Activated naive CD4-positive, alpha-beta T cell treated with anti-CD3 and anti-CD28 coated beads, Interleukin-2, amount 50 U/mL, for 72 hours (primary cell): ENCODE measurements at places on chromosomes 5 and 9.

GRCh38 chr9:12674961-12675360 lies 18.2 kb upstream of the TYRP1 start:
- DNase-seq: no peak

DNA sequence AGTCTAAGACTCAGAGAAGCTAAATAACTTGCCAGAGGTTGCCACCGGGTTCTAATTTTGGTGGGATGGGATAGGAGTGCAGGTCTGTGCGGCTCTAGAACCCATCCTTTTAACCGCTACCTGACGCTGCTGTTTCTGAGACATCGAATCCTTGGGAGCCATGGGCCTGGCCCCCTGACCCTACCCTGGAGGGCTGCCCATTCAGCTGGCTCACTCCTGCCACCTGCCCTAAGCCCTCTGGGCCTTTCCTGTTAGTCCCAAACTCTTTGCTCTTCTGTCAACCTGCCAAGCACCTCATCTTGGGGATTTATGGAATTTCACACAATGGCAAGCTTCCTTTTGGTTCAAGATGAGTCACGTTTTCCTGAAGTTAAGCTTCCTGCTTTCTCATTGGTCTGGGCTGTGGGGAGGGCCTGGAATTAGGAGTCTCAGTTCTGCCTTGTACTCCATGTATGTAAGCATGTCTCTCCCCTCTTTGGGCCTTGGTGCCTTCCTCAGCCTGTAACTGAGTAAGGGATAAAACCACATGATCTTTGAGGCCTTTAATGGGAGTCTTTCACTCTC lies 26.6 kb downstream of the ENHO start:
- no peak for DNase-seq

DNA sequence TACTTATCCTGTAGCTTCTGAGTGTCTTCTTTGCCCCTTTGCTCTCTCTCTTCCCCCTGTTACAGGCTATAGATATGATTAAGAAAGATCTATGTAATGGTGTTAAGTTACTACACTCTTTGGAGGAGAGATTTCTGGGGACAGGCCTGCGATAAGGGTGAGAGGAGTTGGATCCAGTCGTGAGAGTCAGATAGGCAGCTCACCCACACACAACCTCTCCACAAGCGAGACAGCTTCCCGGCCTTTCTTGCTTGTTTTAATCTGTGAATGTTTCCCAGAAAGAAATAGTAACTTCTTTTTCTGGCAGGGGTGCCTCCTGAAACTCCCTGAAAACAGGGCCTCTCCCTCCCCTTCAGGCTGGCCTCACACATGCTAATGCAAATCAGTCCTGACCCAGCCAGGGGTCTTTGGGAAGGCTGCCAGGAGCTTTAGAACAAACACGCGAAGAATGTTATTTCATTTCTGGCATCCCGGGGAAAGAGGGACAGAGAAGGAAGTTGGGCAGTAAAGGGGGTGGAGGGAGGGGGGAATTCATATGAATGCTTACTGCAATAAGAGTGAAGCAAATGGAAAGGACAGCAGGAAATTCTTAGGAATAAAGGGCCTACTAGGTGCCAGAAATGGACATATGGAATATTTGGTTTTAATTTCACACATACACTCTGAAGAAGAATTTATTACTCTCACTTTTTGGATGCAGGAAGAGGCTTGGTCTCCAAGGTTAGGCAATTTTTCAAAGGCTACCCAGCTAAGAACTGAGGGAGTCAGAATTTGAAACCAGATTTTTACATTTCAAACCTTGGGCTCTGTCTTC lies 215.8 kb upstream of the TRIM32 start:
- DNase-seq: no peak

DNA sequence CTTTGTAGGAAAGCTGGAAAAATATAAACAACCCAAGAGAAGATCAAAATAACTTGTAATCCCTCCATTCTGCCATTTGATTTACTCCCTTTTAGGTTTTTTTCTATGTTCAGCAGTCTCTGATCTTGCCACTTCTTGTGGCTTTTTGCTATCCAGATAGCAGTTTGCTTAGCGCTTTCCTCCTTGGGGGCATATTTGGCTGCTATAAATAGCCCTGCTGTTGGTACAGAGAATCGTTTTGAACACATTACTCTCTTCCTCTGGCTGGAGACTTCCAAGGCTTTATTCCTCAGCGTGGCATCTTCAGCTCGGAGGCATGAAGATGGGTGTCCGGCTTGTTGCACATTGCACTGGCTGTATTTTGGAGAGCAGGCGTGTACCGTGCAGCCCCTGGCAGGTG lies 38.6 kb downstream of the HMCN2 start:
- no peak for DNase-seq

DNA sequence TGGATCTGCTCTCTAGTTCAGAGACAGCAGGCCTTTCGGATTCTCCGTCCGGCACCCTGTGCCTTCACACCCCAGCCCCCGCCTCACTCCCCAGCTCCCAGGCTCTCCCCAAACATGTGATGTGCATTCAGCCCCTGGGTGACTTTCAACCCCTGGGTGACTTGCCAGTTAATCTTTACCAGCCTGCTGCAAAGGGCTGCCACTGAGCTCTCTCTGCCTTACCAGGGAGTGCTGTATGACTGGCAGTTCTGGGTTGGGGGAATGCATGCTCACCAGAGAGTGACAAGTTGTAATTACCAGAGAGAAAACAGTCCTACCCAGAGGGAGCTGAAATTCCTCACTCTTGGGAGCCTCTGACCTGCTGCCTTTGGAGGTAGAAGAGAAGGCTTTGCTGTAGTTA lies 4.9 kb upstream of the ADRA1B start:
- no peak for DNase-seq

GRCh38 chr5:114412510-114413171 lies 50.8 kb downstream of the KCNN2 start:
- no peak for DNase-seq

GRCh38 chr5:65811885-65812284 lies 89.9 kb downstream of the NLN start:
- no peak for DNase-seq

DNA sequence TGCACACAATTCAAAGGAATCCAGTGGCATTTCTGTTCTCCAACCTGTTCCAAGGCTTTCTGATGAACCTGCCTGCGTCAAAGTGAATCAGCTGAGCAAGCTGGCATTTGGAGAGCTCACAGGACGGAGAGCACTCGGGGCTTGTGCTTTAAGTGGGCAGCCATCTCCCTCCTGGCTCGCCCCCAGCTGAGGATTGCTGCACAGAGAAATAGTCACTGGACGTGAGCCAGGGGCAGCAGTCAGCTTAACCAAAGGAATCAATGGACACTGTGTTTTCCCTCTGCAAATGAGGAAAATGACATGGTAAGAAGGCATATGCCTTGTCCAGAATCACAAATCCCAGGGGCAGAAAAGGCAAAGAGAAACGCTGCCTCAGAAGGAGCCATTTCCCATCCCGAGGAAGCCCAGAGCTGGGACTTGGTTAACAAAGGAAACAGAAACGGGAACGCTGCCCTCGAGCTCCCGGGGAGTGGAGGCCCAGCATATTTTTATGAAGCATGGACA lies 299.4 kb downstream of the ZSWIM6 start:
- no peak for DNase-seq

DNA sequence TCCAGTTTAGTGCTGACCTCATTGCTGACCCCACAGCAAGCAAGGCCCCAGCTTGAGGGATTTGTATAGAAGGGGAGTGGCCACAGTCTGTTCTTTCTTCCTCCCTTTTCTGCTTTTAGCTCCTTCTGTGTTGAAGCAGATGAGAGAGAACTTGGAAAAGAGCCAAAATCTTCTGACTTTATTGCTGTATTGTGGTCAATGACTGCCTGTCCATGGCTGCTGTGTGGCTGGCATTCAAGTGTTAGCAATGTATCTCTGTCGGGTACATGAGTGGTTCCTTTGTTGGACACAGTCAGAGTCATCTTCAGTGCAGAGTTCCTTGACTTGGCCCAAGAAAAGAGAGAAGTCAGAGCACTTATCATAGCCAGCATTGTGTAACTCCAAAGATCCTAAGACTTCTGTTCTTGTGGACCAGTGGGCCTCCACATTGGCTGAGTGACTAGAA lies 154.1 kb downstream of the LRRC70 start:
- no peak for DNase-seq

GRCh38 chr5:99378443-99378842 lies 449.6 kb upstream of the CHD1 start:
- DNase-seq: no peak

GRCh38 chr9:133493845-133494540 lies 15.1 kb upstream of the SLC2A6 start:
- no peak for DNase-seq

GRCh38 chr5:94832685-94833084 lies 214.2 kb downstream of the SLF1 start:
- no peak for DNase-seq

DNA sequence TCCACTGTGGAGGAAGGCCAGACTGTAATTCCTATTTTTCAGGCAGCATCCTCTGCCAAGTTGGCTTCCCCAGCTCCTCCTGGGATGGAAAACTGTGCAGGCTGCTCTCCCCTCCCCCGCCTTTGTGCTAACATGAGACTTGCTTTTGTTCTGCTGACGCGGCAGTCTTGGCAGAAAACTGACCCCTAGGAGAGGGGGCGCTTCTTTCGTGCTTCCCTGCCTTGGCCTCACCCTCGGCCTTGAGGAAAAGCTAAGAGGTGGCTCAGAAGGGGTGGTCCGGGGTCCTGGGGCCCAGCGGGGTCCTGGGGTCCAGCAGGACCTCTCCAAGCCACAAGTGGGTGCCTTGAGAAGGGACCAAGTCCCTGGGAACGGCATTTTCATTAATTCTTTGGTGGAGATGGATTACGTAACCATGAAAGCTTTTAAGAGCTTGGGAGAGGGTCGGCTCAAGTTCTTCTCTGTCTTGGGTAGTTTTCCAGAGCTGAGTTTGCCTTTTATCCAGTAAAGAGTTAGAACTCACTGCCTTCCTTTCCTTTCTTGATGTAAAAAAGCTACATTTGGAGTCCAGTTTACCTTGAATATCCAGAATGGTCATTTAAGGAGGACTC lies 51.0 kb downstream of the SH3PXD2B start:
- DNase-seq: no peak

DNA sequence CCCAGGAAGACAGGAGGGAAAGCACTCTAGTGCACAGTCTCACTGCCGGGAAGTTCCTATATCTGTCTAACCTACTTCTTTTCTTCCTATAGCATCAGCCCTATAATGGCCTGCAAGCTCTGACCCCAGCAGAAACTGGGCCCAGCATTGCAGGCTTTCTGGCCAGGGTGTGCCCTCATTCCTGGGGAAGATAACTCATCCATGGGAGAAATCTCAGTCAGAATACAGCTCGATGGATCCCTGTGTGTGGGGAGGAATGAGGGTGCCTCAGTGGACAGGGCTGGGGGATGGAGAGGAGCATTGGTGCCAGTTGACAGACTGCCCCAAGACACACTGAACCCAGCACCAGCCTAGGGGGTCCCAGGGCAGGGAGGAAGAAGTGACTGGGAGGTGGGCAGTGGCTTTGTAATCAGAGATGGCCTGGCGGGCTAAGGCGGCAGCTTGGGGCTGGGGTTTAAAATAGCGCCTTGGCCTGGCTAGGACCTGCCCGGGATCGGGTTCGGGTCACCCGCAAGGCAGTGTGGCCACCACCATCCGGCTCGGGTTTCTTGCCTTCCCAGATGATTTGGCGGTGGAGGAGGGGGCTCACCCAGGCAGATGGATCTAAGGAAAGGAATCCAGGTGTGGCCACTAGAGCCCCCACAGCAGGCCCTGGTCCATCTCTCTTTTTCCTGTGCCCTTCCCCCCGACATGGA lies 7.6 kb upstream of the CXXC5 start:
- DNase-seq: no peak

GRCh38 chr5:174827558-174827957 lies 103.2 kb downstream of the MSX2 start:
- no peak for DNase-seq

DNA sequence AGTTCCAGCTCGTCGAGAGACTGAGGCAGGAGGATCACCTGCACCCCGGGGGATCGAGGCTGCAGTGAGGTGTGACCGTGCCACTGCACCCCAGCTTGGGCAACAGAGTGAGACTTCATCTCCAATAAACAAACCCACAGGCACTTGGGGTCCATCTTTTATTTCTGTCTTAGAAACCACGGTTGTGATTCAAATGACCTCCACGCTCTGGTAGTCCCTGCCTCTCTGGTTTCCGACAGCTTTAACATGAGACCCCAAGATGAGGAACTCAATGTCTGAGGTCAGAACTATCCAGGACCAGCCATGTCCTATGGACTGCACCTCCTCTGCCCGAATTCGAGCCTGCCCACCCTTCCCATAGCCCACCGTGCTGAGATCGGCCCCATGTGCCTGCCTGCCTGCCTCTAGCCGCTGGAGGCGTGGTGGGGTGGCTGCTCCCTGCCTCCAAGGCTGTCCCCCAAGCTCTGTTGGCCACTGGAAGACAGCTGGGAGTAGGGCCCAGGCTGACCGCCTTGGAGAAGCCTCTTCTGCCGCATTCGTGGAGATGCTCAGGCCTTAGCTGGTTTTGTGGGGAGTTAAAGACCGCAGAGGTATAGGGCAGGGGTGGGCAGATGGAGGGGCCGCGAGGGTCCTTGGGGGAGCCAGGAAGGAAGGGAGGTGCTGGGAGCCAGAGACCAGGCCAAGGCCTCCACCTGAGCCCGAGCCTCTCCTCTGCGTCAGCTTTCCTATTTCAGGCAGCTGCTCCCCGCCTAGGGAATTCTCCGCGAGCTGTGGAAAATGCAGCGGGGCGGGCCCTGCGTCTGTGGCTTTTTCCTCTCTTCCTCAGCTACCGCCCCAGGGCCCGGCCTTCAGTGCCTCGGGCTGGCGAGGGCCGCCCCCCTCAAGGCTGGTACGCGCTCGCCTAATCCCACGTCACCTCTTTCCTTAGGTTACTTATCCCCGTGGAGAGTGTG lies 6.9 kb upstream of the WDR5 start:
- DNase-seq: no peak

DNA sequence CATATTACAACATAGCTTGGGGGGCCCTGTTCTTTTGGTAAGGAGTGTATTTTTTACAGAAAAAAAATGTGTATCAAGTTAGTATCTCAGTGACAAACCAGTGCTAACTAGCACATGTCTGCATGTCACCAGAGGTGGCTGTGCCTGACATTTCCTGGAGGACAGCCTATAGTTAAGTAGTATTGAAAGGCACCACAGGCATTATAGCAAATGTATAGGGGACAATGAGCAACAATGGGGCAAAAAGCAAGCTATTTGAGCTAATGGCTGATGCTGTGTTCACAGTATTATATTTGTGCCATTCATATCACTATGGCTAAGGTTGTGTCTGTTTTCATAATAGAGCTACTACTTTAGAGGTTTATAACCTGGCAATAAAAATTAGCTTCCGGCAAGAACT lies 1644.0 kb downstream of the MAT2B start:
- DNase-seq: no peak

DNA sequence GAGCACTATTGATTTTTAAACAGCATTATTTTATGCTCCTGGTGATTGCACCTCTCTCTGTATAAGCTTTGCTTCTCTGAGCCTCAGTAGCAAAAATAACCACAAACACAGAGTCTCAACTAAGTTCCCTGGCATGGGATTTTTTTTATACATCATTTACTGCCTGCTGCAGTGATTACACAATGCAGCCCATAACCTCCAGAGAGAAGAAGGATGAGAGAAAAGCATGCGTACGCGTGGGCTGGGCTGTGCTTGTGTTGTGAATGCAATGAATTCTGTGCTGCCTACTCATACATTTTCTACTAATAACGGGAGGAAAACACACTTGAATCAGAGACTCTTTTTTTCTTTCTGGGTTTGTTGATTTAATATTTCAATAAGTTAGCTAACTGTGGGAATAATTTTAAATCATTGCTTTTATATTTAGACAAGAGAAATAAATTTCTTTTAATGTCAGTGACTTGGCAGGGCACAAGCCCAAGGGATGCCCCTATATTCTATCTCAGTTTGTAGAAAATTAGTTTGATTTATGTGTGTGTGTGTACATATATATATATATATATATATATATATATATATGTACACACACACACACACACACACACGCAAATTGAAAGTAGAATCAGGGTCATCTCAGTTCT lies 351.5 kb downstream of the MED10 start:
- no peak for DNase-seq

GRCh38 chr5:131084436-131084835 lies 80.6 kb downstream of the HINT1 start:
- DNase-seq: no peak
